CD8-positive, alpha-beta memory T cell (primary cell): ENCODE measurements at places on chromosomes 4 and X. TPM values are rescaled to one million over a fixed set of nuclear protein-coding genes. Genes with fewer than 3 reads are reported as not detected.
A peak's percentile ranks its signal among the peaks of the same experiment; 100 is the strongest.

Gene GLUD2
- 0.20 TPM for polyA plus RNA-seq

Gene PABPC4L
- polyA plus RNA-seq: not detected

Gene NHS
- not detected for polyA plus RNA-seq

Gene PCSK1N
- 11.1 TPM for polyA plus RNA-seq

Gene GPC4
- not detected for polyA plus RNA-seq

Gene LRP2BP
- 0.59 TPM for polyA plus RNA-seq

Gene DRD5
- polyA plus RNA-seq: not detected

Gene AADAT
- polyA plus RNA-seq: not detected

- DNase-seq: no peak
Measured at GRCh38 chr4:156419080-156419685, 465.5 kb upstream of the CTSO start.

GRCh38 chr4:183190900-183191527 lies 92.0 kb downstream of the WWC2 start:
- DNase-seq: no peak

DNA sequence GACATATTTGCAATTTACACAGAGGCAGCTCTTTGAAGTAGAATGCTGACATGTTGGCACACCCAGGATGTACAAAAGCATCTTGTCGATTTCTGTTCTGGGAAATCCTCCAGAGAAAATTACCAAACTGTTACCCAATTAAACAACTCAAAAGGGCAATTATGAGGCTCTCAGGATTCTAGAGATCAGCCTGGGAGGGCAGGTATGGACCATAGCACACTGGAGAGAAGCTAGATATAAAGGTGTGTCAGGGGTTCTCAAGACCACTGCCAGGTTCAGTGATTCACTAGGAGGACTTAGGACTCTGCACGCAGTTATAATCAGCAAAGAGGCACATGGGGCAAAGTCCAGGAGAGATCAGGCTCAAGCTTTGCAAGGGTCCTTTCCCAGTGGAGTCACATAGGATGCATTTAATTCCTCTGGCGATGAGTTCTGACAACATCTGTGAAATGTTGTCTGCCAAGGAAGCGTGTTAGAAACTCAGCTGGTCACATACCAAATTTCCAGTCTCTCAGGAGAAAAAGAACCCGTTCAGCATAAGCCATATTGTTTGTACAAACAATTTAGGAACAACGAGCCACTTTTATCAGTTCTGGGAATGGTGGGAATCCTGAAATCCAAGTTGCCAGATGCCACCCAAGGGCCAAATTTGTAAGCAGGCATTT lies 100.8 kb downstream of the SYTL5 start:
- no peak for DNase-seq

GRCh38 chrX:9890681-9891091 lies 76.5 kb upstream of the CLDN34 start:
- no peak for DNase-seq

DNA sequence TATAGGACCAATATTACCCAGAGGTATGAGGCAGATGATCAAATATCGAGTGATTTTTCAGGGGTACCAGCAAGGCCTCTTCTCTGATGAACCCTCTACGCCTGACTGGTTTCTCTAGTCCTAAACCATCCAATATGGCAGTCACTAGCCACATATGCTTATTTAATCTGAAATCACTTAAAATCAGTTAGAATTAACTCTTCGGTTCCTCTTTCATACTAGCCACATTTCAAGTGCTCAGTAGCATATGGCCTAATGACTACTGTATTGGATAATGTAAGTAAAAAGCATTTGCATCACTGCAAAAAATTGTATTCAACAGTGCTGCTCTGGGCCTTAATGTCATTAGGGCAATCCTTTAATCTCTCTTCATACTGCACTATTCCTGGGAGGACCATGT lies 4.4 kb upstream of the APBB2 start:
- no peak for DNase-seq

GRCh38 chrX:103610282-103610681 lies 2.5 kb downstream of the TCEAL3 start:
- DNase-seq: no peak

- no peak for DNase-seq
Measured at GRCh38 chrX:11386001-11386523, 92.8 kb downstream of the AMELX start.

- DNase-seq: peak; percentile 68
Measured at GRCh38 chr4:152255437-152255836, 280.5 kb downstream of the FBXW7 start.

DNA sequence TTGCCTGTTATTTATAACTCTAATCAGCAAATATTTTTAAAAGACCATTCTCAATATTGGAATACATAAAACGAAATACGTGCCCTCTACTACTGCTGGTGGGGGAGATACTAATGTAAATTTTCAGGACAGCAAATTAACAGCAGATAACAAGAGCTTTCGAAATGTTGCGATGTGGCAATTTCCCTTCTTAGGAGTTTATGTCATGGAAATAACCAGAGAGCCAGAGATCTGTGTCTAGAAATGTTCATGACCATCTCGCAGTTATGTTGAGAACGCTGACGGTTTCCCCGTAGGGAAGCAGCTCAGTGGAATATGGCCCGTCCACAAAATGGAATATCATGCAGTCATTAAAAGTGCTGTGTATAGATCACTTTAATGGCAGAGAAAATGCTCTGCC lies 238.4 kb upstream of the PSAPL1 start:
- DNase-seq: peak; percentile 17

- no peak for DNase-seq
Measured at GRCh38 chr4:156792462-156793085, 179.0 kb downstream of the PDGFC start.

DNA sequence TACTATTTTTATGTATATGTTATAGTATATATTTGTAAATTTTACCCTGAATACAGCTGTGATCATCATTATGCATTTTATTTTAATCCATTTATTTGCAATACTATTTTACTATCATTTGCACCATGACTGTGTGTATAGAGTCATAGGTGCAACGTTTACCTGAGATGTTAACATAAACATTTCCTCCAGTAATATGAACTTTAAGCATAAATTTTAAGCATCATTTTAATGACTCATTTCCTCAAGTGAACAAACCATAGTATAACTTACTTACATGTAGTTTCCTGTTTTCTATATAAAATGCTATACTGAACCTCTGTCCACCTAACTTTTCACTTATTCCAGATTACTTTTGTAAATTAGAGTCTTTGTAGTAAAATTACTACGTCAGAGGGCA lies 92.8 kb downstream of the NFKB1 start:
- no peak for DNase-seq
